ENCODE measurements at places on chromosomes 4 and X. TPM values are rescaled to one million over a fixed set of nuclear protein-coding genes. Genes with fewer than 3 reads are reported as not detected.
A peak's percentile ranks its signal among the peaks of the same experiment; 100 is the strongest.

DNA sequence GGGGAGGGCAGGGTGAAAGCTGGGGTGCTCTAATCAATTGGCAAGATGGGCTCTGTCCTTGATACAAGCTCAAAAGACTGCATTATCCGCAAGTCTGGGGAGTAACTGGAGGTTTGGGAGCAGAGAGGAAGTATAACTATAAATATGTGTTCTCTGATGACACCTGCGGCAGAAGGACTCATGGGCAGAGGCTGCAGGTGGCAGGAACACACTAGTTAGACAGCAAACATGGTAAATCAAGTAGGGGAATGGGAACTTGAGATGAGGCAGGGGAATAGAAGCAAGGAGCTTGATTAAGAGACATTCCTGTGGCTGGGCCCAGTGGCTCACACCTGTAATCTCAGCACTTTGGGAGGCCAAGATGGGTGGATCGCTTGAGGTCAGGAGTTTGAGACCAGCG, 30.3 kb downstream of the SH3KBP1 start:
- no peaks in the 10 kb centered on the region for H3K36me3 ChIP-seq
- H3K4me3 ChIP-seq = no peak overlapping the region
- DNase-seq = no peak
- no peaks in the 10 kb centered on the region for H3K4me1 ChIP-seq
- no peaks in the 10 kb centered on the region for H3K27me3 ChIP-seq
- no peak overlapping the region for H3K27ac ChIP-seq

DNA sequence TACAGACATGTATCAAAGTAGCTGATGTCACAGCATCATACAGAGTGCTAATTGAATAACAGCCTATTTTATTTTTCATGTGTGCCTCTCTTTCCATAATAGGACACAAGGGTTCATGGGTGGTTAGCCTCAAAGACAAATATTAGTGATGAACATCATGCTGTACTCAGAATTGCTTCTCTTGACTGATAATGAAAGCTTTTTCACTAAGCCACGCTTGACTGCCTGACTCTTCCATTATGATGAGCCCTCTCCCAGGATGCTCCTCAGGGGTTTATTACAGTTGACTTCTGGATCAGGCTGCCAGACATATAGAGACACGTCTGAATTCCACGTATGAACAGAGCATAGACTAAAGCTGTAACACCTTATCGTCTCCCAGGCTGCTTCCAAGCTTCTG, 2757.5 kb downstream of the PCDH7 start:
- no peak for DNase-seq
- no peaks in the 10 kb centered on the region for H3K36me3 ChIP-seq
- H3K4me3 ChIP-seq = no peak overlapping the region

P2RY10 gene
- total RNA-seq = not detected

- no peaks in the 10 kb centered on the region for H3K27me3 ChIP-seq
- no peaks in the 10 kb centered on the region for H3K4me1 ChIP-seq
- no peak for DNase-seq
- no peak overlapping the region for H3K27ac ChIP-seq
- no peak overlapping the region for H3K4me3 ChIP-seq
- no peaks in the 10 kb centered on the region for H3K36me3 ChIP-seq
Measured at GRCh38 chr4:145868637-145869409, 69.8 kb downstream of the ZNF827 start.

DNA sequence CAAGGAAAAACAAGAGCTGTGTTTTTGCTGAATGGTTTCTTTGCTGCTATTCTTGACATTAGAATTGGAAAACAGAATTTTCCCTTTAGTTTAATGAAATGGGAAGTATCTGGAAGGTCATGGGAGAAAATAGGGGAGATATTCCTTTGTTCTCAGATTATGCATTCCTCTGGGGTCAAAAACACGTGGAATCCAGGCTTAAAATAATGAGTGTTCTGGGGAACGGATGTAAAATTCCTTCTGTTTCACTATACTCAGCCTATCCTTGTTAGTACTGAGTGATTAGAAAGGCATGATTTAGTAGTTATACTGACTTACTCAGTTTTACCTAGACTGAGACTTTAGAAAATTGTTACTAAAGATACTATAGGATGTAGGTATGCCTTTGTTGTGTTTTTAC, 107.3 kb downstream of the ARHGAP10 start:
- H3K4me1 ChIP-seq = peaks cover 65% of the 10 kb centered on the region
- peak overlapping the region; percentile 59 for H3K27ac ChIP-seq
- H3K27me3 ChIP-seq = no peaks in the 10 kb centered on the region
- no peaks in the 10 kb centered on the region for H3K36me3 ChIP-seq
- no peak for DNase-seq

NAP1L3 gene
- total RNA-seq = 37.2 TPM

PLAC8 gene
- total RNA-seq = 1.3 TPM

DNA sequence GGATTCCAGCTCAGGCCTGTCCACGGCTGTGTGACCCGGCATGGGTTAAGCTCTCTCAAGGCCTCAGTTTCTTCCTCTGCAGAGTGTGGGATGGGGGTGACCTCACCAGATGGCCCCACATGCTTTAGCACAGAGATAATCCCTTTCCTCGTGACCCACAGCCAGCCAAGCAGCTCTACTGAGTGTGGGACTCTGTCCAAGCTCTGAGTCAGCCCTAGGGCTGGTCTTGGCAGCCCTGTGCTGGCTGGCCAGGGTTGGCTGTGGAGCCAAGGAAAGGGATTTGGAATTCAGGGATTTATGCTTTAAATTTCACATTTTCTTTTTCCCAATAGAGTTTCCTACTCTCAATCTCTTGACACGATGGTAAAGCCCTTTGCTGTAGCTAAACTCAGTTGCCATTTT, 19.7 kb upstream of the SPON2 start:
- H3K27ac ChIP-seq = no peak overlapping the region
- no peaks in the 10 kb centered on the region for H3K36me3 ChIP-seq

FATE1 gene
- 890 TPM for total RNA-seq

DNA sequence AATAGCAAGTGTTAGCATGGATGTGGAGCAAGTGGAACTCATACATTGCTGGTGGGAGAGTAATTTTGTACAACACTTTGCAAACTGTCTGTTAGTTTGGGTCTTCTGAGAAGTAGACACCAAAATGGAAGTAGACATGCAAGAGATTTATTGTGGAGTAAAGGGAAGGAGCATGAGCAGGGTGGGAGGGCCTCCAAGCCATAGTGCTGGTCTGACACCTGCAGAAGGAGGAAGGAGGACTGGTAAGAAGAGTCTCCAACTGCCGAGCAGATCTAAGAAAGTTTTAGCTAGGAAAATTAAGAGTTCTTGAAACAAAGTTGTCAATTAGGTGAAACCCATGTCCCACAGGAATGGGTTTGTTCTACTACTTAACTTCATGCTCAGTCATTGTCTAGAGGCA, 64.0 kb upstream of the DDIT4L start:
- H3K4me3 ChIP-seq = no peak overlapping the region
- no peaks in the 10 kb centered on the region for H3K4me1 ChIP-seq
- no peak overlapping the region for H3K27ac ChIP-seq
- no peaks in the 10 kb centered on the region for H3K36me3 ChIP-seq

STS gene
- 5.0 TPM for total RNA-seq

ENPEP gene
- total RNA-seq = 1.7 TPM

VCX3B gene
- total RNA-seq = 91.3 TPM

- H3K4me1 ChIP-seq = no peaks in the 10 kb centered on the region
- H3K27me3 ChIP-seq = no peaks in the 10 kb centered on the region
- no peak for DNase-seq
- no peaks in the 10 kb centered on the region for H3K36me3 ChIP-seq
- H3K4me3 ChIP-seq = no peak overlapping the region
- no peak overlapping the region for H3K27ac ChIP-seq
Measured at GRCh38 chrX:107894038-107894437, 68.4 kb downstream of the MID2 start.

DNA sequence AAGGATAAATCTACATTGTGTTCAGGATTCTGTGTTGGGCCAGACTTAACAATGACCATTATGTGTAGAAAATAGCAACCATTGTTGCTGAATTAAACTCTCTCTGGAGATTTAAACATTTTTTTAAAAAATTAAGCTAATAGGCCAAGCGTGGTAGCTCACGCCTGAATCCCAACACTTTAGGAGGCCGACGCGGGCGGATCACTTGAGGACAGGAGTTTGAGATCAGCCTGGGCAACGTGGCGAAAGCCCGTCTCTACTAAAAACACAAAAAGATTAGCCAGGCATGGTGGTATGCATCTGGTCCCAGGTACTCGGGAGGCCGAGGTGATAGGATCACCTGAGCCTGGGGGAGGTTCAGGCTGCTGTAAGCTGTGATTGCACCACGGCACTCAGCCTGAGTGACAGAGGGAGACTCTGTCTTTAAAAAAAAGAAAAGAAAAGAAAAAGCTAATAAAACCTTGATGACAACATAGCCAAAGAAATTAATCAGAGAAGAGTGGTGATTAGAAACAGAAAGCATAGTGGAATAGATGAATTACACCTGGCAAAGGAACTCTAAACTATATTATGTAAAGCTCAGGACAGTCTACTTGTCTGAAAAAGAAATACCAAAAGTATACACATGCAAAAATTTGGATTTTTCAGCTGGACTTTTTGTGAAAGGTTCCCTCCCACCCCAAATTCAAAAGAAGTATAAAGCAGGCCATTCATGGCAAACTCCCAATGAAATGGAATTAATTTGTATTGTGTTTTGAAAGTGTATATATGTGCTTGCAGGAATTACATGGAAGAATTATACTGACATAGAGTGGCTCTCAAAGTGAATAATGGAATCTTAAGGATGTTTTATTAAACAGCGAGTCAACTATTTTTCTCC, 21.9 kb downstream of the PLS3 start:
- no peaks in the 10 kb centered on the region for H3K4me1 ChIP-seq
- H3K27me3 ChIP-seq = no peaks in the 10 kb centered on the region
- H3K27ac ChIP-seq = peak overlapping the region; percentile 61

DNA sequence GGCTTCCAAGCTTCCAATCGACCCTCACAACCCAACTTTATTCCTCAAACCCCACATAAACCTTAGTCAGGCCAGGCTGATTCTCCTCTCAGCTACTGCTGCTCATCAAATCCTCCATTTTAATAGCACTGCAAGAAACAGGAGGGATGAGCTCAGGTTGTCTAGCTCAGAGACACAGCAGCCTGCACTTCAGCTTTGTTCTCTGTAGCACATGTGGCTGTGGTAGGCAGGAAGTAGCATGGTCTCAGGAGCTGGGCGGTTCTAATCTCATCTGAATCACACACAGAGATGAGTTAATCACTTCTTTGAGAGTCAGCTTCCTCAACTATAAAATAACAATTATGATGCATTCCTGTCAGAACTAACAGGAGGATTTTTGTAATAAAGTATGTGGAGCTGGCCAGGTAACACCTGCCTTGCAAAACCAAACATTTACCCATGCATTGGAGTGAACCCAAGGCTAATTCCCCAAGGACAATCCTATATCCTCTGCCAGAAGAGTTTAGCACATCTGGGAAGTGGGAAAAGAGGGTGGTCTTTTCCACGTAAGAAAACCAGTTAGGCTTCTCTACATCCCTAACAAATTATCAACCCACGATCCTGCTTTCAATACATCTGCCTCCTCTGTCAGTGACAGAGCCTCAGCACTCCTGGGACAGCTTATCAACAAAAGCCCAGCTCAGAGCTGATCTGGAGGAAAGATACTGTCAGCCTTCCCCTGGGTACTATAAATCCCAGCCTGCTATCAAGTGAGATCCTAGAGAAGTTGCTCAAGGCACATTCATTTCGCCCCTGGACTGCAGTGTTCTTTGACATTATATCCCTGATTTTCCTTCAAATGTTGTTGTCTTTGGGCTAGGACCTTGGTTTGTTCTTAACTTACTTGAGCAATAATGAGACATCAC, 32.8 kb downstream of the ELOVL6 start:
- no peaks in the 10 kb centered on the region for H3K4me1 ChIP-seq
- H3K36me3 ChIP-seq = no peaks in the 10 kb centered on the region
- no peak for DNase-seq
- H3K4me3 ChIP-seq = no peak overlapping the region

DNA sequence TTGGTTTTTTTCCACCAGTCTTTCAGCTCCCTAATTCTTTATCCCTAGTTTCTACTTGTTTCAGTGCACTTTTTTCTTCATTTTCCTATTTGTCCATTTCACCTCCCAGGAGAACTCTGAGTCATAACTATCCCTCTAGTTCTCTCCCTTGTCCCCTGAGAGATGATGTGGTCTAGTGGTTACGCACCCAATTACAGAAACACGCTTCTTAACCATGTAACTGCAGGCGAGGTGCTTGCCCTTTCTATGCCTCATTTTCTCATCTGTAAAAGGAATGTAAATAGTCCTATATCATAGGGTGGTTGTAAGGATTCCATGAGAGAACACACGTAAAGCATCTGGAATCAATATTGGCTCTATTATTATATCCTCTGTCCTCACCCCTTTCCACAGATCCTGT, 8.8 kb upstream of the GRPR start:
- DNase-seq = no peak
- no peak overlapping the region for H3K27ac ChIP-seq
- no peaks in the 10 kb centered on the region for H3K27me3 ChIP-seq
- no peaks in the 10 kb centered on the region for H3K36me3 ChIP-seq
- no peak overlapping the region for H3K4me3 ChIP-seq

DNA sequence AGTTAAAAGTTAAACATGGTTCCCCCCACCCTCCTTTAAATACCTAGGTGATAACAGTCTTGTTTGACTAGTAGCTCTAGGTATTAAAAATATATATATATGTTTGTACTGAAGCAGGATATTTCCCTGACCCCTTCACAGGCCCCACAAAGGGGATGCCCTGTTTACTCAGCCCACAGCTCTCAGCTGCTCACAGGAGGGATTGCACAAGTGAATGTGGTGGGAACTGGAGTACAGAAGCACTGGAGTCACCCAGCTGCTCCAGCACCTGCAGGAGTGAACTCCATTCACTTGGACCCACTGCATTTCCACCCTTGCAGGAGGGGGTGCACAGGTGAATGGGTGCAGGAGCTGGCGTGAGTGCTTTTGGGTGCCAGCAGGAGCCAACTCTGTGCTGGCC, 99.3 kb upstream of the TLR3 start:
- no peak for DNase-seq
- H3K27me3 ChIP-seq = no peaks in the 10 kb centered on the region
- no peak overlapping the region for H3K27ac ChIP-seq
- no peaks in the 10 kb centered on the region for H3K4me1 ChIP-seq
- no peak overlapping the region for H3K4me3 ChIP-seq

- no peak for DNase-seq
- H3K27ac ChIP-seq = no peak overlapping the region
- no peaks in the 10 kb centered on the region for H3K36me3 ChIP-seq
- H3K27me3 ChIP-seq = no peaks in the 10 kb centered on the region
- H3K4me3 ChIP-seq = no peak overlapping the region
Measured at GRCh38 chr4:90317785-90318184, 190.6 kb downstream of the CCSER1 start.

- H3K4me3 ChIP-seq = no peak overlapping the region
- DNase-seq = no peak
- H3K27ac ChIP-seq = no peak overlapping the region
- no peaks in the 10 kb centered on the region for H3K36me3 ChIP-seq
- no peaks in the 10 kb centered on the region for H3K27me3 ChIP-seq
Measured at GRCh38 chr4:37885496-37885895, 5.4 kb upstream of the TBC1D1 start.

DNA sequence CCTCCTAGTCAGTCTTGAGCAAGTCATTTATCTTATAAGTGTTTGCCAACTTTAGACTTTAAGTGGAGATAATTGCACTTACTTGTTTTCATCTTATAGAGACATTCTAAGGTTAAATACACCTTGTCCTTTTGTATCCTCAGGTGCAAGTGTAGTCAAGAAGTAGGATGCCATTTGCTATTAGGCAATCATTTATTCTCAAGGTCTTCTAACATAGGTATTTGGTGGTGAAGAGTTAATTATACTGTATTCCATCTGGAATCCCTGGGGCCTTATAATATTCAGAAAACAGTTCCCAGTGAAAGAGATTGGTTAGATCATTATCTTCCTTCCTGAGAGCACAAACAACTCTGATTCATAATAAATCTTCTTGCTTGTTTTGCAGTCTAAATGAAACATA, 23.7 kb downstream of the SULT1E1 start:
- no peaks in the 10 kb centered on the region for H3K27me3 ChIP-seq
- no peak for DNase-seq
- H3K4me3 ChIP-seq = no peak overlapping the region

All from testis (tissue), 5 donors.